ENCODE measurements at places on chromosomes 1 and 21. TPM values are rescaled to one million over a fixed set of nuclear protein-coding genes. Genes with fewer than 3 reads are reported as not detected.
A peak's percentile ranks its signal among the peaks of the same experiment; 100 is the strongest.

- no peak for DNase-seq
These were observed 270.4 kb downstream of the HLX start for GRCh38 chr1:221149555-221150075.

DNA sequence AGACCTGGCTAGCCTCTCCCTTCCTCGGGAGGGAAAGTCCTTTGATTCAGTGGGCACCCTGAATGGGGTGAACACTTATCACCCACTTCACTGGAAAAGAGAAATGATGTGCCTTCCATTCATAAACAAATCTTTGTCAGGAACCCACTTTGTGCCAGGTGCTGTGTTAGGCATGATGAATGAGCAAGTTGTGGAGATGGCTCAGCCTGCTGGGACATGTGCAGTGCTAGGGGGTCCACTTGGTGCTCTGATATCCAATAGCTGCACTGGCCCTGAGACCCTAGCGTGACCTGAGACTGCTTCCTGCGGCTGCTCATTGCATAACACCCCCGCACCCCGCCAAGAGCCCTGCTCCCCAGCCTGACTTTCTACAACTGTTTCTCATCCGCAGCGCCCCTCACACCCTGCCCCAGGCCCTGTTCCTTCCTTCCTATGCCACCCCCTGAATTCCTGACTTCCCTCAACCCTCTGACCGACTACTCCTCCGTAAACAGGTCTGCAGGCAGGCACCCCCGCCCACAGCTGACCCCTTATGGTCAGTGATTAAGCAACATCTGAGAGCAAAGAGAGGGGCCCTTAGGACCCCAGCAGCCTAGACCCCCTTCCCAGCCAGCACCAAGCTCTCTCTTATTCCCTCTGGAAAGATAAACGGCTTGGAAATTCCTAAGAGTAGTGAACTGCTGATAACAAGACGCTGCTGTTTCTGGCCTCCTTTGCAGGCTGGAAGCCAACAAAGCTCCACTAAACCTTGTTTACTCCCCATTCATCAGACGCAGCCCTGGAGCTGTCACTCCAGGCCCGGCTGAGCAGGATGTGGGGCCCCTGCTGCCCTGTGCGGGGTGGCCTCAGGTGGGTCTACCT, 12.9 kb downstream of the CSRP1 start:
- peak; percentile 62 for DNase-seq

- DNase-seq = no peak
These were observed 2.1 kb upstream of the ZC3H12A start for GRCh38 chr1:37472281-37472680.

DNA sequence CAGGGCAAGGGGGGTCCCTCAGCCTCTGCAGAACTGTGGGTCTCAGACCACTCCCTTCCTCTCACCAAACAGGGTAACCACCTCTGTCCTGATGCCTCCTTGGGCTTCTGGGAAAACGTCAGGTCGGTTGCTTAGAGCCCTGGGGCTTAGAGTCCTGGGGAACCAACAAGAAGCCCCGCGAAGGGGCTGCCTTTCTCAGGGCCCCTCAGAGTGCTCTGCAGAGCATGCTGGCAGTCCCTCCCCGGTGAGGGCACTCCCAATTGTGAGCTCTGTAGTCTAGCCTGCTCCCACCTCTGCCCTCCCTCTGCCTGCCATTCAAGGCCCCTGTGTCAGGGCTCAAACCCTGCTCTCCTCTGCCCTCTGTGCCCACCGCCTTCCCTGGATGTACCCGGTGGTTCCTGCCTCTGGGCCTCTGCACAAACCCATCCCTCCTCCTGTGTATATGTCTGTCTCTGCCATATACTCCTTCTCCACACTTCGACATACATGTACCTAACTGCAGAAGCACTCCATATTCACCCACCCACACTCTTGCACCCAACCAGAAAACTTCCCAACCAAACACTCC, 92.3 kb downstream of the DMRTB1 start:
- DNase-seq = no peak

The CYP4B1 gene
- total RNA-seq = 0.17 TPM

The SLC25A44 gene
- 15.9 TPM for total RNA-seq

The PTCH2 gene
- 0.05 TPM for total RNA-seq

The YY1AP1 gene
- 44.9 TPM for total RNA-seq

The SYT6 gene
- total RNA-seq = not detected

The LAMC1 gene
- 802 TPM for total RNA-seq

The CRYBG2 gene
- not detected for total RNA-seq

The CITED4 gene
- 3.9 TPM for total RNA-seq
